LNCaP clone FGC (cell line): ENCODE measurements at places on chromosomes 2 and 18.

GRCh38 chr2:58064086-58064485, 17.5 kb downstream of the VRK2 start:
- DNase-seq = no peak

DNA sequence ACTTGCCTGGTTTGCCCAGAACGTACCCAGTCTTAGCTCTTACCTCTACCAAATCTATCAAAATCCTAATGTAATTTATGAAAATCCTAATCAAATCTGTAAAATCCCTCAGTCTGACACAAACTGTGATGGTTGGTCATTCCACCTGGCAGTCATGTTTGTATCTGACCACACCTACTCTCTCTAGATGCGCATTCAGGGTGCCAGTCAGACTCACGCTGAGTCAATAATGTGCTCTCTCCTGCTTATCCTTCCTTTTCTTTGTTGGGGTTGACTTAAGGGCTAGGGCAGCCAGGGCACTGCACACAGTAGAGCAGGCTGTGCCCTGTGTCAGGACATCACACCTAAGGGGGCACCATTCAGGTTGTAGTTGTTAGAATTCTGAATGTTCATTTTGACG, 48.5 kb upstream of the PARD3B start:
- DNase-seq = no peak

GRCh38 chr2:52054824-52055223, 1022.9 kb upstream of the NRXN1 start:
- DNase-seq = no peak

DNA sequence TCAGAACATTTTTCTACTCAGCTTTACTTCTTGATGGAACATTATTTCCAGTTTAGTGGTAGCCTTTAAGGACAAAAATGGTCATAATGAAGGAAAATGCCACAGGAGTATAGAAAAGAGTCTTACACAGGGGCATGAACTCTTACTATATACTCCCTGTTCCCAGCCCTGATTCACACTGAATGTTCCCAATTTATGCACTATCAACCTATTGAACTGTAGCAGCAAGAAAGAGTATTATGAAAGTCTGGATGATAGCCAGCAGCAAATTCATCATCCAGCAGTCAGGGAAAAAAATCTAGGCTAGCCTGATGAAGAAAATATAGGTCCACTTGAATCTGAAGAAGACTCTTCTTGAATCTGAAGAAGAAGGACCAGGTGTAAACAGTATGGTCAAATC, 1170.3 kb upstream of the CHAC2 start:
- no peak for DNase-seq

DNA sequence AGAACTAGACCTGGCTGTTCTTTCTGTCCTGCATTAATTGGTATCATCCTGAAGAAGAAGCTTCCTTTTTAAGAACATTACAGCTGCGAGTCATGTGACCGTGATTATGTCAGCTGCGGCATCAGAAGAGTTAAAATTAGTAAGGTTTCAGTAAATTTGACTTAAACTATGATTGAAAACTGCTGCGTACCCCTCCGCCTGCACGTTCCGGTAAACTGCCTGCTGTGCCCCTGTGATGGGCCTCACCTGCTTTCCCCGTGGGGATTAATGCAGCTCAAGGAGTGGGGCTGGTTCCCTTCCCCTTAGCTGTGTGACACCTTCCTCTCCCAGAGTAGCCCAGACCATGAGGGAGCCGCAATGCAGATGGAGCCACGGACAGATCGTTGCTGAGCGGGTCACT, 36.1 kb upstream of the MYO3B start:
- DNase-seq = no peak

GRCh38 chr2:69191634-69192033, 178.7 kb downstream of the ANTXR1 start:
- DNase-seq = no peak

- DNase-seq = no peak
Measured at GRCh38 chr2:212532585-212532984, 6.0 kb downstream of the ERBB4 start.

GRCh38 chr18:2965797-2966196, 47.1 kb downstream of the LPIN2 start:
- DNase-seq = no peak

- no peak for DNase-seq
Measured at GRCh38 chr18:76850112-76850511, 27.8 kb downstream of the ZNF236 start.

DNA sequence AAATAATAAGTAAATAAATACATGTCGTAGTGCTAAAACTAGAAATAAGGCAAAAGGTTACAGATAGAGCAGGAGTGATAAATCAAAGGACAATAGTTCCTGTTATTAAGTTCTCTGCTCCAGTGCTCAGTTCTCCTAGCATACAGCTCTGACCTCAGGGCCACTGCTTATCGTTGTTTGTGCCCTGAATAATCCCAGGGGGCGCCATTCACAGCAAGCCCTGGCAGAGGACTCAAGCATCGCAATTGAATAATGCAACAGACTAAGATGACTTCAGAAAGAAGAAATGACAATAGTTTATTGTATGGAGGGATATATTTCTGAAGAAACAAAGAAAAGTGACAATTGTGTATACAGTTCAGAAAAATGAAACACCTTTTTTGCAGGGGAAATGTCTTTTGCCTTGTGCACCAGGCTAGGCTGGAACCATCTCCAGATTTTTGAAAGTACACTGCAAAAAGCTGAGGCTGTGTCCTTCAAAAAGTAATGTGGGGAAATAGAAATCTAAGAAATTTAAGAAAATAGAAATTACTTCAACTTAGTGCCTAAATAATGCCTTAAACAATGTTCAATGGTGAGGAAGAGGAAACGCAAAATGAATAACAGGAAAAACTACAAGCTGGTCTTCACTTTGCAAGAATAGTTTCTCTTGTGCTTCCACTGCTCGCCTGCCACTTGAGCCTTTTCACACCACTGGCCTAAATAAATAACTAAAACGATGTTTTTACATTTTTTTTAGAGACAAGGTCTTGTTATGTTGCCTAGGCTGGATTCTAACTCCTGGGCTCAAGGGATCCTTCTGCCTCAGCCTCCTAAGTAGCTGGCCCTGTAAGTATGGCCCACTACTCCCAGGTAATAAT, 19.0 kb upstream of the CCNYL1 start:
- DNase-seq = no peak

- no peak for DNase-seq
Measured at GRCh38 chr2:148658807-148659722, 14.5 kb downstream of the EPC2 start.

DNA sequence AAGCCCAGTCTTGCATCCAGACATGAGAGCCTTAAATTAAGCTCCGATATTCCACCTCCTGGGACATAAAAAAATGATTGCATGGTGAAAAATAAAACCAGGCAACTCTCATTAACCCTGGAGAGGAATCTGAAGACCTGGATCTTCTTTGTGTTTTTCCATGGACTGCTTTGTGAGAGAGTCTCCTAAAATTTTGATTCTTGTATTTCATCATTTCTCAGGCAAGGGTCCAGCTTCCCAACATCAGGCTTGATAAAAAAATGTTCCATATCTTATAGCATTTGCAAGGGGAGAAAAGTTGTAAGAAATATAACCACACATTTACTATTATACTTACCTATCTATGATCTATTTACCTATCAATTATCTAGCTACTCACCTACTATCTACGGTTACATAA, 327.5 kb upstream of the SPHKAP start:
- no peak for DNase-seq

DNA sequence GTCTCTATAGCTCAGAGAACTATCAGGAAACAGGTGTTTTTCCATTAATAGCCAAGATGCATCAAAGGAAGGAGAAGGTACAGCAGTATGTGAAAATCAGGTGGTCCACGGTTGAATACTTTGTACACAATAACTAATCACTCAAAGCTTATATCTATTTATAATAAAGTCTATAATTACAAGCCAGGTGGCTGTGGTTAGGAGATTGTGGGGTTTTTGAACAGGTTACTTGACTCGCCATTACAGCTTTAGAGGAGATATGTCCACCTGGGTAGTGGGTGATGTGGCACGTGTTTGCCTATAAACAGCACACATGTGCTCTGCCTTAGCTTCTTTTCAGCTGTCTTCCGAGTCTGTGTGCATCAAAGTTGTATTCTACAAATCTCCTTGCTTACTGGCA, 892.2 kb upstream of the ZEB2 start:
- DNase-seq = no peak

DNA sequence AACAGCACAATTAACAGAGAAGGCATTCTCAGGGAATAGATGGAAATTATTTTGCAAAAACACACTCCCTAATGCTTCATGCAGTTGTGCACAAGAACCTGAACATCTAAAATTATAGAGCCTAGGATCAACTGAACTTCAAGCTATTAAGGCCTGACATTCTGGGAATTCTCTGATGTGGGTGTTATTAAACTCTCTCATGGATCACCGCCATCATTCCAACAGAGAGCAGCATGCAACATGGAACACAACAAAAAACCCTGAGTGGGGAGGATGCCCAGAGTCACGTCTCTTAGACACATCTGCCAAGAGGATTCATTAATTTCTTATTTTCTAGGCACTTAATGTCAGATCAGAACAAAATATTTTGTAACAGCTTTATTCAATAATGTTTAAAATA, 543.8 kb downstream of the ERBB4 start:
- no peak for DNase-seq

GRCh38 chr2:146764301-146764700, 1080.5 kb upstream of the ACVR2A start:
- DNase-seq = no peak

GRCh38 chr2:12717191-12718014, 667 bp downstream of the TRIB2 start:
- no peak for DNase-seq

- DNase-seq = no peak
Measured at GRCh38 chr2:16700551-16701259, 35.1 kb upstream of the CYRIA start.

GRCh38 chr2:191571163-191571769, 106.7 kb upstream of the NABP1 start:
- no peak for DNase-seq

- no peak for DNase-seq
Measured at GRCh38 chr2:119011162-119011909, 69.3 kb downstream of the MARCO start.

DNA sequence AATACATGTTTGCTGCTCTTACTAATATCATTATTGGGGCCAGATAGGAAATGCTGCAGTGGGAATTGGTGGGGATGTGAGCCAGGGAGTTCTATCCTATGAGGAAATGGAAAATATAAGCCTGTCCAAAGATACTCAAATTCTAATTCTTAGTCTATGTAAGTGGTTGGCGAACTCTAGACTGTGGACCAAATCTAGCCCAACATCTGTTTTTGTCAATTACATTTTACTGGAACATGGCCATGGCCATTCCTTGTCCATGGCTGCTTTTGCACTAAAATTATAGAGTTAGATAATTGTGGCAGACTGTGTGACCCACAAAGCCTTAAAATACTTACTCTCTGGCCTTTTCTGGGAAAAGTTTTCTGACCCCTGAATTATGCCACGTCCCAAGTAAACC, 113.3 kb downstream of the MGAT5 start:
- no peak for DNase-seq

GRCh38 chr18:7480879-7481278, 86.2 kb upstream of the PTPRM start:
- no peak for DNase-seq

DNA sequence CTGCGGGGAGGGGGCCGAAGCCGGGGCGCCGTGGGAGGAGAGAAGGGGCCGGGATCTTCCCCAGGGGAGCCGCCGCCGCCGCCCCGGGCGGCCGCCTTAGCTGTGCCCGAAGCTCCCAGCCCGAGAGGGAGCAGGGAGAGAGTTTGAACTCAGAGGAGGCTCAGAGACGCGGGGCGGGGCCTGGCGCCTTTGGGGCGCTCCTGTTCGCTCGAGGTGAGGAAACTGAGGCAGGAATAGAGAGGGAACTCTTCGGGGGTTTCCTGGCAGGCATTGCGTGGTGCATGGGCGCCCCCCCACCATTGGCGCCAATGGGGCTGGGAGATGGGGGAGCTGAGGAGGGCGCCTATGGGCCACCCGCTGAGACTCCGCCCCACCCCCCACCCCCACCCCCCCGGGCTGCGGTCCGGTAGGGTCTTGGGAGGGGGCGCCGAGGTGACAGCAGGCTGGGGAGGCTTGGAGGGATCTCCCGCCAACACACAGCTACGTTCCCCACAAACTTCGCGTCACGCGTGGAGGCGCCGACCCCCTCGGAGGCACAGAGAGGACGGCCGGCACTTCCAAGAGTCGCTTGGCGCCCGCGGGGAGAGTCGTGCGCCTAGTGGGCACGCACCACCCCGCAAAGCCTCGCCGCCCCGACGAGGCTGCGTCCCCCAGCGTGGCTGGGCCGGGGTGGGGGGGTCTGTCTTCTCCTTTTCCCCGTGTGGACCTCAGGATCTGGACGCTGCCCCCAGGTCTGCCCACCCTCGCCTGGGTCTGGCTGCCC, 680 bp downstream of the CTDSP1 start:
- no peak for DNase-seq

- peak; percentile 37 for DNase-seq
Measured at GRCh38 chr2:28610583-28611201, 114.8 kb downstream of the PLB1 start.

DNA sequence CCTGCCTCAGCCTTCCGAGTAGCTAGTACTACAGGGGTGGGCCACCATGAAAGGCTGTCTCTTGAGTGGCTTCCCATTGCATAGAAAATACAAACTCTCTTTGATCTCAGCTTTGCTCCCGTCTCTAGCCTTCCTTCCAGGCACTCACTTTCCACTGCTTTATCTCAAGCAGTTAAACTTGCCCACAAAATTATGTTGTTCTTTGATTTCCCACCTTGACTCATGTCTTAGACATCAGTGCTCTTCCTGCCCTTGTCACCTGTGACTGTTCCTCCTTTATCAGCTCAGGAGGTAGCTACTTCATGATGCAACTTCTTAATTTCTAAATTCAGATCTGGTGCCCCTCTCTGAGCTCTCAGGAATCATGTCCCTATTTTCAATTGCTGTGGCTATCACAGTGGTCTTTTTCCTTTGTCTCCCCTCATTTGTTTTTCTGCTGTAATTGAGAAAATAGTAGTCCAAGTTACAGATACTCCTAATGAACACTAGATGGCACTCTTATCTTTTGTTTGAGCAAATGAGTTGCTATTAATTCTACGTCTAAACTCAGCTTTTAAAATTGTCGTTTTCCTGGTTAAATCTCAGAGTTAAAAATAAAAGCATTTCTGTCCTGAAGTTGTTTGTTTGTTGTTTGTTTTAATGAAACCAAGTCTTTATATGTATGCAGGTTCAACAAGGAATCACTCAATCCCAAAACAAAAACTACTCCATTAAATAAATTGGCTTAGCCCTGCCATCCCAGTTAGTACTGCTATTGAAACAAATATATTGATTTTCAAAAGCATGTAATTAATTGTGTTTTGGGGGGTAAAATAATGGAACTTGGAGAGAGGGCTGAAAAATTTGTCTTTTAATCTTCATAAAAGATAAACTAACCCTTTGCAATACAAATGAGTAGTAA, 46.9 kb upstream of the GREB1L start:
- DNase-seq = no peak
